Fibroblast of skin of back (primary cell): ENCODE measurements at places on chromosomes 13 and 19.

DNA sequence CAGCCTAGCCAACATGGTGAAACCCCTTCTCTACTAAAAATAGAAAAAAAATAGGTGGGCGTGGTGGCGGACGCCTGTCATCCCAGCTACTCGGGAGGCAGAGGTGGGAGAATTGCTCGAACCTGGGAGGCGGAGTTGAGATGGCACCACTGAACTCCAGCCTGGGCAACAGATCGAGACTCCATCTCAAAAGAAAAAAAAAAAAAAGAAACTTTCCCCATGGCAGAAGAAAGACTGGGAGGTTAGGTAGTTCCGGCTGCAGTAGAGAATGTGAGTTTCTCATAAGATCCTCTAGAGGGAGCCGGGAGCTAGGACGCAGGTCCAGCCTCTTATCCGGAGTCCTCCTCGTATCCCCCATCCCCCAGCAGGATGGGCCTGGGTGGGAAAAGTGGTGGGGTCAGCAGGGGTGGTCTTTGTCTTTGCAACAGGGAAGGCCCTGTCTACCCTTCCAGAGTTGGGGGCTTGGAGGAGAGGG lies 13.2 kb upstream of the CREB3L3 start:
- peak; percentile 66 for DNase-seq

DNA sequence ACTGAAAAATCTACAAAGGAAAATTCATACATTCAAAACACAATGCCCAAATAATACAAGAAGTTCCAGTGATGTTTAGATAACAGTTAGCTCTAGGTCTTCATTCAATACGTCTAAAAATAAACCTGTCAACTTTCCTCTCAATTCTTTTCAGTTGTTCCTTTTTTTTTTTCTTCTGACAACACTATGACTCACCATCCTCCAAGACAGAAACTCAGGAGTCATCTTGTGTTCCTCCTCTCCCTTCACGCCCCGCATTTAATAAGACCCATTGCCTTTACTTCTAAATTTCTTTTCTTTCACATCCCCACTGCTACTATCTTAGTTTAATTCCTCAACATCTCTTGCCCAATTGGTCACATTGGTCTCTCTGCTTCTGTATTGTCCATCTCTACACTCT lies 759.9 kb downstream of the GPC5 start:
- DNase-seq = peak; percentile 67

- DNase-seq = peak; percentile 69
These were observed 65.9 kb downstream of the ENOX1 start for GRCh38 chr13:43720780-43721397.

DNA sequence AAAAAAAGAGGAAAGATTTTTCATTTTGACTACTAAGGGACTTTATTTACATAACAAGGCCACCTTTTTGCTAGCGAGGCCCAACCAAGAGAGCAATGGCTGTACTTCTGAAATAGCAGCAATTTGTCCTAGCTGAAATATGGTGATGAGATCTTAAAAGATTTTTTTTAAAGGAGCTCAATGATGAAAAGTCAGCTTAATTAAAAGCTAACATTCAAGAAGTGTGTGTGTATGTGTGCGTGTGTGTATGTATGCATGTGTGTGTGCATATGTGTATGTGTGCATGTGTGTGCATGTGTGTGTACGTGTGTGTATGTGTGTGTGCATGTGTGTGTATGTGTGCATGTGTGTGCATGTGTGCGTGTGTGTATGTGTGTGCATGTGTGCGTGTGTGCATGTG lies 24.6 kb upstream of the TM9SF2 start:
- DNase-seq = no peak

DNA sequence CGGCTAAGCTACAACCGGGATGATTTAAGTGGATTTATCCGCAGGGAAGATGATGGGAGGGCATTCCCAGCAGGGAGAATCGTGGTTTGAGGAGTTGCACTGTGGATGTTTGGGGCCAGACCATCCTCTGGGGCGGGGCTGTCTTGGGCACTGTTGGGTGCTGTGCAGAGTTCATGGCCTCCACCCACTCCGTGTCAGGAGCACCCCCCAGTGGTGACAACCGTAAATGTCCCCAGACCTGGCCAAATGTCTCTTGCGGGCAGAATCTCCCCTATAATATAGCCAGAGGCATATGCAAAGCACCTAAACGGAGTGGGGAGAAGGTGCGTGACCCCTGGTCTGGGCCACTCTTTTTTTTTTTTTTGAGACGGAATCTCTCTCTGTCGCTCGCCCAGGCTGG lies 40.2 kb downstream of the SMIM24 start:
- peak; percentile 33 for DNase-seq

GRCh38 chr13:23551213-23552008 lies 18.8 kb upstream of the TNFRSF19 start:
- no peak for DNase-seq

GRCh38 chr13:76638181-76638580 lies 248.0 kb downstream of the KCTD12 start:
- DNase-seq = no peak

- DNase-seq = no peak
These were observed 24.1 kb upstream of the URI1 start for GRCh38 chr19:29917911-29918310.

DNA sequence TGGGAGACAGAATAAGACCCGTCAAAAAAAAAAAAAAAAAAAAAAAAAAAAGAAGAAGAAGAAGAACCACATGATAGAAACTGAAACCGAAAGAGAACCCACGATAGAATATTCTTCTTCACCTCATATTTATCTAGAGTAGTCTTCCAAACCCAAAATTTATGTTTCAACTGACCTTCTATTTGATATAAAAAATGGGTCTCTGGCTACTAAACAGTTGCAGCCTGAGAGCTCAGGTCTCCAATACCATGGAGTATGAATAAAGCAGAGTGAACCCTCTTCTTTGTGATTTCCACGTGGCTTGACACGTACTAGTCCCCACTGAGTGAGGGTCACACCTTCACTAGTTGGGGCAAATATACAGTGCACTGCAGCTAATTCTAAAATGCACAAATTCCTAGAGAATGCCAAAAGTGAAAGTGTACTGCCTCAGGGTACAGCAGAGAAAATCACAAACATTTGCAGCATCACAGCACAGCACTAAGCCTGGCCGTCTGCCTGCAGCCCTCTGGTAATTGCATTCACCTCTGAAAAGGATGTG lies 30.8 kb upstream of the RFC3 start:
- peak; percentile 4 for DNase-seq

DNA sequence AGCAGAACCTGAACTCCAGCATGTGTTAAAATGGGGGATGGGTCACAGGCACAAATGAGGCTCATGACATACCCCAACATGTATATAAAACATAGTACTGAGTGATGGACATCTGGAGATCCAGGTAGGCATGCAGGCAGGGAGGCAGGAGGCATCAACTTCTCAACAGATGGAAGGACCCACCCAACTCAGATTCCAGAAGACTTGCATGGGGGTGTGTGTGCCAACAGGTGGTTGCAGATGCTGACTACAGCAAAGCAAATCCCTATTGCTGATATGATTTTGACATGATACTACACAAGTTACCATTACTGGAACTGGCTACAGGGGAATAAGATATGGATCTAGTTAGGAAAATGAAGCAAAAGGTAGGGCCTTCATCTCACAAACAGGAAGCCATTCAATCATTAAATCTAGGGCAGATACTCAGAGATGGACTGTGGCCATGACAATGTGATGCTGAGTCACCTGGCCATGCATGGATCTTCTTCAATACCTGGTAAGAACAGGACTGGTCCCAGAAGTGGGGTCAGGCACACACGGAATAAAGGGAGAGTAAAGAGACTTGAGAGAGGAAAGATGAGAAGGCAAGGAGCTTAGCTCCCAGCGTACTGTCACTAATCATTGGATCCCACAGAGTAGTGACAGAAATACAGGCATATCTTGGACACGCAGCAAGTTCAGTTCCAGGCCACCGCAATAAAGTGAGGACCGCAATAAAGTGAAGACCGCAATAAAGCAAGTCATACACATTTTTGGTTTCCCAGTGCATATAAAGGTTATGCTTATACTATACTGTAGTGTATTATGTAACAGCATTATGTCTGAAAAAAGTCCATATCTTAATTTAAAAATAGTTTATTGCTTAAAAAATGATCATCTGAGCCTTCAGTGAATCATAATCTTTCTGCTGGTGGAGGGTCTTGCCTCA lies 91.3 kb downstream of the USP12 start:
- DNase-seq = no peak

- DNase-seq = peak; percentile 90
These were observed 25.2 kb upstream of the HIF3A start for GRCh38 chr19:46271481-46272197.

DNA sequence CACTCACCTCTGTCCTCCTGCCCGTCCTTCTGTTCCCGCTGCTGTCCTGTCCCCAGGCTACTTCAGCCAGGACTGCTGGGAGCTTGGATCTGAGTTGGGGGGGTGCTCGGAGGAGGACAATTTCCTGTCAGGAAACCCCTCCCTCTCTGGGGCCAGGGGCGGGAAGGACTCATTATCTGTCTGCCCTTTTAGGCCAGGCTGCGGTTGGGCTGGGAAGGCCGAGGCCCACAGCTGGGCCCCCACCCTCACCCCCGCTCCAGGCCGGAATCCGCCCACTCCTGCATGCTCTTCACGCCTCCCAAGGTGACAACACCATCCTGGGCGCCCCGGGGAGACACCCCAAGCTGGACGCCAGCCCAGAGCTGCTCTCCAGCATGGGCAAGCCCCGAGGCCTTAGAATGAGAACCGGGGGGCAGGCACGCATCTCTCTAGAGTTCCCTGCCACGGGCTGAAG lies at the start of gene EXOC3L2:
Gene EXOC3L2, minus strand, starts transcription at position 74 of the 454 bp plus-strand sequence. CDS start 6,362 bp downstream, outside the sequence.
- no peak for DNase-seq

- peak; percentile 78 for DNase-seq
These were observed 3.9 kb upstream of the SSBP4 start for GRCh38 chr19:18415178-18415867.

DNA sequence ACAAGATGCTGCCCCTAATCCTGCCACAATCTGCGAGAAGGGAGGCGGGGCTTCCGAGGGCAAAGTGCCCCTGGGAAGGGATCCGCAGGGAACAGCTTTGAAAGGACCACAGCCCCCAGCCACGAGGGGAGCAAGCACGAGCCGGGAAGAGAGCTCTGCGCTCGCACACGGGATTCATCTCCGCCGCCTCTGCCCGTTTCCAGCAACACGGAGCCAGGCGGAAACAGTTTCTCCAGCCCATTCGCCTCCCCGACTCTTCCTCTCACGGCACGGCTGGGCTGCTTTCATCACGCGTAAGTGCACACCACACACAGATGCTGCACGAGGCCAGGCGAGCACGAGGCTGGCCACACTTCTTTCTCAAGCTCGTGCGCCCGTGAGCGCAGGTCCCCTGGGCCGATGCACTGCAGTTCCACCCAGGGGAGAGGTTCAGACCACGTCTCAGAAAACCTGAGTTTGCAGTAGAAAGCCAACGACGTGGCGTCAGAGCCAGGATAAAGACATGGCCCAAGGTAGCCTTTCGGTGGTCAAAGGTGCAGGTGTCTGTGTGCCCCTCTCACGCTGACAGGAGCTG lies 33.6 kb downstream of the NAXD start:
- no peak for DNase-seq

GRCh38 chr13:37476874-37477273 lies 121.7 kb downstream of the POSTN start:
- DNase-seq = peak; percentile 90

DNA sequence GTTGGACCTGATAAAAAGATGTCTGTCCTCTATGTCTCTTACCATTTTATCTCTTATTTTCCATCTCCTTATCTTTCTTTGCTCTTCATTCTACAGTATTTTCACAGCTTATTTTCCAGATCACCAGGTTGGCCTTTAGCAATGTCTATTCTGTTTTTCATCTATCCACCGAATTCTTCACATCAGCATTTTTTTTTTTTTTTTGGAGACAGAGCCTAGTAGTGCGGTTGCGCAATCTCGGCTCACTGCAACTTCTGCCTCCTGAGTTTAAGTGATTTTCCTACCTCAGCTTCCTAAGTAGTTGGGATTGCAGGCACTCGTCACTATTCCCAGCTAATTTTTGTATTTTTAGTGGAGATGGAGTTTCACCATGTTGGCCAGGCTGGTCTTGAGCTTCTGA lies 49.0 kb downstream of the DNAJC15 start:
- no peak for DNase-seq

DNA sequence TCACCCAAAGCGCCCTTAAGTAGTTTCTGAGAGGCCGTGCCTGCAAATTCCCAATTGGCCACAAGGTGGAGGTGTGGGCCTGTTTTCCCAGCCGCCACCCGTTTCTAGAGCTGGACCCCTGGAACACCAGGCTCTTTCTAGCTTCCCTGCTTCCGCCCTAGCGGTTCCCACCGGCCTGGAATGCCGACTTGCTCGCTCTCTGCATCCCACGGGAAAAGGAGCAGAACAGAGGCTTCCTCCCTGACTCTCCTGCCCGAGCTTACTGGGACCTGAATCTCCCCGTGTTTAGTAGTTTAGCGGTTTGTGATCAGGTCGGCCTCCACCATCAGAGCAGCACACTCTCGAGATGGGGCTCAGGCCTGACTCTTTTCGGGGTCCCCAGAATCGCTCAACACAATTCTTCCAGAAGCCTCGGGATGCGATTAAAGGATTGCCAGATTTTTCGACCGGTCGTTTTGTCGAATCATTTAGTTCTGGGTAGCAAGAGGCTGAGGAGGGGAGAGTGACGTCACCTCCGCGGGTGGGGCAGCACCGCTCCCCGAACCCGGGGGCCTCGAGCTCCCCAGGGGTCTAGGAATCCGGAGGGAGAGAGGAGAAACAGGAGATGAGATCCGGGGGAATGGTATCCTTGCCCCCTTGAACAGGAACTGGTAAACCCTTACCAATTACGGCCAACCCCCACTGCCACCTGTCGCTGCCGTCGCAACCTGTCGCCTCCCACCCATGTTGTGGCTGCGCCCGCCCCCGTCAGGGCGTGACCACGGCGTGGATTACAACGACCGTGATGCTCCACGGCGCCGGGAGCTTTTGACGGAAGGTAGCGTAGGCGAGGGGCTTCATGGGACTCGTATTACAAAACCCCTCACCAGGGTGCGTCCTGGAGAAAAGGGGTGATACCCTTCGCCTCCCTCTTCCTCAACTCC lies 8.0 kb downstream of the NAPSA start:
- peak; percentile 72 for DNase-seq

- peak; percentile 42 for DNase-seq
These were observed 41.5 kb downstream of the NFIC start for GRCh38 chr19:3407556-3408516.

DNA sequence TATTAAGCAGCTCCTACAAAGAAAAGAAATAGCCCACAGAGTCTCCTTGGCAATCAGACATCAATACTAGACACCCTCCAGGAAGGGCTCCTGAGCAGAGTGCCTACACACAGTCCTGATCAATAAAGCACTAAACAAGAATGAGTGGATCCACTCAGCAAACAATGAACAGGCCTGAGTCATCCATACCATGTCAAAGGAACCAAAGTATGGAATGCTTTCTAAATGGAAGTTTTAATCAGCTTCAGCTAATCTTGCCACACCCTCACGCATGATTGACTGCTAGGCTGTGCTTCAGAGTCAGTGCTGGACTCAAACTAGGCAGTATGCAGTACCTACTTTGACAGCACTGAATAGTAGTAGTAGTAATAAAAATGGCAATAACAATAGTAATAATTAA lies 392.7 kb upstream of the HTR2A start:
- peak; percentile 30 for DNase-seq

- DNase-seq = no peak
These were observed 23.1 kb downstream of the SPTBN4 start for GRCh38 chr19:40489882-40490230.

DNA sequence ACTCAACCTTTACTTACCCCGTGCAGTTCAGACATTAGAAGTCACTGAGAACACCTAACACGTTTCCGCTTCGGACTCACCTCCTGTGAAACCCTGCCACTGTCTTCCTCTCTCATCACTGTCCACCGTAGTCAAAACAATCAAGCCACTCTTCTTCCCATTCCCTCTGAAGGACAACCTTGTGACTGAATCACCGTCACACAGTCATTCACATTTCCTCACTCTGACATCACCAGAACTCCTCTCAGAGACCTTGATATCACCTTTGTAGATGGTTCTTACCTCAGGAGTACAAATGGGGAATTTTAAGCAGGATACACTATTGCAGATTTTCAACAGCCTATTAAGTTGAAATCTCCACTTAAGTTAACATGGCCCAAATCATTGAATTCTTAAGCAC lies 1.3 kb upstream of the KBTBD6 start:
- no peak for DNase-seq
